ENCODE measurements at places on chromosomes 3 and 15.
A peak's percentile ranks its signal among the peaks of the same experiment; 100 is the strongest.

- H3K27ac ChIP-seq: no peak overlapping the region
- H3K4me3 ChIP-seq: no peak overlapping the region
- H3K4me1 ChIP-seq: no peaks in the 10 kb centered on the region
- H3K36me3 ChIP-seq: no peaks in the 10 kb centered on the region
- H3K27me3 ChIP-seq: no peaks in the 10 kb centered on the region
- no peak for DNase-seq
Measured at GRCh38 chr15:94791008-94791407, 559.6 kb downstream of the MCTP2 start.

GRCh38 chr15:83285979-83286553 lies 1.6 kb upstream of the BNC1 start:
- no peak overlapping the region for H3K4me3 ChIP-seq
- no peaks in the 10 kb centered on the region for H3K36me3 ChIP-seq
- H3K27me3 ChIP-seq: peaks cover 62% of the 10 kb centered on the region
- DNase-seq: no peak

DNA sequence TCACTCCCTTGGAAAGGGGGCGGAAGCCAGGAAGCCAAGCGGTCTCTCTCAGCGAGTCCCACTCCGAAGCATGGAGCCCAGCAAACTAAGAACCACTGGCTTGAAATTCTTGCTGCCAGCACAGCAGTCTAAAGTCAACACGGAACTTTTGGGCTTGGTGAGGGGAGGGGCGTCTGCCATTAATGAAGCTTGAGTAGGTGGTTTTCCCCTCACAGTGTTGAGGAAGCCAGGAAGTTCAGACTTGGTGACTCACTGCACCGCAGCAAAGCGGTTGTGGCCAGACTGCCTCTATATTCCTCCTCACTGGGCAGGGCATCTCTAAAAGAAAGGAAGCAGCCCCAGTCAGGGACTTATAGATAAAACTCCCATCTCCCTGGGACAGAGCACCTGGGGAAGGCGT lies 665.4 kb upstream of the CBLB start:
- peak; percentile 52 for DNase-seq
- H3K27me3 ChIP-seq: no peaks in the 10 kb centered on the region
- H3K36me3 ChIP-seq: peaks cover 14% of the 10 kb centered on the region
- no peak overlapping the region for H3K4me3 ChIP-seq
- peak overlapping the region; percentile 19 for H3K27ac ChIP-seq
- H3K4me1 ChIP-seq: peaks cover 11% of the 10 kb centered on the region

- H3K4me1 ChIP-seq: peaks cover 16% of the 10 kb centered on the region
- no peaks in the 10 kb centered on the region for H3K36me3 ChIP-seq
- no peak overlapping the region for H3K27ac ChIP-seq
- H3K4me3 ChIP-seq: peak overlapping the region; percentile 82
- DNase-seq: peak; percentile 19
- peaks cover 62% of the 10 kb centered on the region for H3K27me3 ChIP-seq
Measured at GRCh38 chr15:34514251-34514670, 69.2 kb downstream of the GOLGA8B start.

GRCh38 chr3:127677541-127678314 lies 5.0 kb downstream of the ABTB1 start:
- H3K27me3 ChIP-seq: no peaks in the 10 kb centered on the region
- H3K4me3 ChIP-seq: no peak overlapping the region
- H3K36me3 ChIP-seq: no peaks in the 10 kb centered on the region
- H3K27ac ChIP-seq: no peak overlapping the region

- no peaks in the 10 kb centered on the region for H3K36me3 ChIP-seq
- no peaks in the 10 kb centered on the region for H3K4me1 ChIP-seq
Measured at GRCh38 chr3:154168998-154169795, 48.0 kb downstream of the ARHGEF26 start.

GRCh38 chr3:160369784-160370183 lies 29.2 kb downstream of the IFT80 start:
- DNase-seq: no peak
- no peaks in the 10 kb centered on the region for H3K27me3 ChIP-seq
- H3K4me1 ChIP-seq: peaks cover 15% of the 10 kb centered on the region

DNA sequence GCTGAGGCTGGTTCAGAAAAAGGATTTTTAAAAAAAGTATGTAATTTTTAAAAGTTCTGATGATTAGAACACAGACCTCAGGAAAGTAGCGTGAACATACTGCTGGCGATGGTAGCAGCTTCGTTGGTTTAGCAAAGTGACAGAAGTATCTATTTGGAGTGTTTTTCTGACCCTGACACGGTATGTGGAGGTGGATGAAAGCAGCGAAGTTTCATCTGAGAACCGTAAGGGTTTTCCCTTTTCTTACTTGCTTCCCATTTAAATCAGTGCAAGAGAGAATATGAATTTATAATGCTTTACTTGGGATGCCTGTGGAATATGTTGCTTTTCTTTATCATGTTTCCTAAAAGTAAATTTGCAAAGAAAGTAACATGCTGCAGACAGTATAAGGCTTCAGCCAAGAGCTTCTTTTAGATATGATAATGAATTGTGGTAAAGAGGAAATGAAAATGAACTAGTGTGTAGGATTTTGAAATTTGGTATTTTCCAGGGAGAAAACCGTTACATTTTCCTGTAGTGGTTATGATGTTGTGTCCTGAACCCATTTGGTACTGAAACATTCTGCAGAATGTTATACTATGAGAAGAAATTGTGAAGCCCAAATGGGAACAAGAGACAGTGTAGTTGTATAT lies 3.9 kb downstream of the CHST2 start:
- H3K4me1 ChIP-seq: peaks cover 38% of the 10 kb centered on the region
- no peak overlapping the region for H3K27ac ChIP-seq
- peaks cover 3% of the 10 kb centered on the region for H3K27me3 ChIP-seq
- no peak for DNase-seq

DNA sequence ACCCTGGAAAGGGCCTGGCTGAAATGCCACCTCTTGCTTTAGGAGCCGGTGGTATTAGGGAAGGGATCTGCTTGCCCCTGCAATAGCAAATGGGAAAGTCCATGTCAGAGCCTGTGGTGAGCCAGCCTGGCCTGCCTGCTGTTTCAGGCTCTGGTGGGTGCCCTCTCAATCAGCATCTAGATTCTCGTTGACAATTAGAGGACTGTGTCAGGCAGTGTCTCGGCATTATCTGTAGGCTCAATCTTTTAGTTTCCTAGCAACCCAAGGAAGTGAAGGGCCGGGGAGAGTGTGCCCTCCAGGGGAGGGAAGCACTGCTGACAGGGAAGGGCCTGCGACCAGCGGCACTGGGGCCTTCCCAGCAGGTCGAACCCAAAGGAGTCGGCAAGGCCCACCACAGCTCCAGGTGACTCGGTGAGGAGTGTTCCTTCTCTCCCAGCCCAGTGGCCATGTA lies 42.1 kb downstream of the TLE3 start:
- H3K4me3 ChIP-seq: no peak overlapping the region
- DNase-seq: no peak
- H3K27ac ChIP-seq: no peak overlapping the region
- no peaks in the 10 kb centered on the region for H3K4me1 ChIP-seq
- peaks cover 49% of the 10 kb centered on the region for H3K36me3 ChIP-seq

GRCh38 chr3:22360970-22361369 lies 610.0 kb upstream of the ZNF385D start:
- no peak overlapping the region for H3K27ac ChIP-seq
- no peak overlapping the region for H3K4me3 ChIP-seq
- H3K4me1 ChIP-seq: no peaks in the 10 kb centered on the region
- no peak for DNase-seq

- no peak overlapping the region for H3K4me3 ChIP-seq
- no peaks in the 10 kb centered on the region for H3K4me1 ChIP-seq
- no peaks in the 10 kb centered on the region for H3K36me3 ChIP-seq
- no peak for DNase-seq
- no peaks in the 10 kb centered on the region for H3K27me3 ChIP-seq
- no peak overlapping the region for H3K27ac ChIP-seq
Measured at GRCh38 chr3:109396806-109397205, 59.5 kb upstream of the DPPA4 start.

Measured in T-helper 2 cell treated with Interferon-gamma antibody and Interleukin-4, amounts not matched to agents 5 μg/mL and 100 μg/mL, for 36 hours (primary cell).